ENCODE measurements at places on chromosomes 2 and 18.

DNA sequence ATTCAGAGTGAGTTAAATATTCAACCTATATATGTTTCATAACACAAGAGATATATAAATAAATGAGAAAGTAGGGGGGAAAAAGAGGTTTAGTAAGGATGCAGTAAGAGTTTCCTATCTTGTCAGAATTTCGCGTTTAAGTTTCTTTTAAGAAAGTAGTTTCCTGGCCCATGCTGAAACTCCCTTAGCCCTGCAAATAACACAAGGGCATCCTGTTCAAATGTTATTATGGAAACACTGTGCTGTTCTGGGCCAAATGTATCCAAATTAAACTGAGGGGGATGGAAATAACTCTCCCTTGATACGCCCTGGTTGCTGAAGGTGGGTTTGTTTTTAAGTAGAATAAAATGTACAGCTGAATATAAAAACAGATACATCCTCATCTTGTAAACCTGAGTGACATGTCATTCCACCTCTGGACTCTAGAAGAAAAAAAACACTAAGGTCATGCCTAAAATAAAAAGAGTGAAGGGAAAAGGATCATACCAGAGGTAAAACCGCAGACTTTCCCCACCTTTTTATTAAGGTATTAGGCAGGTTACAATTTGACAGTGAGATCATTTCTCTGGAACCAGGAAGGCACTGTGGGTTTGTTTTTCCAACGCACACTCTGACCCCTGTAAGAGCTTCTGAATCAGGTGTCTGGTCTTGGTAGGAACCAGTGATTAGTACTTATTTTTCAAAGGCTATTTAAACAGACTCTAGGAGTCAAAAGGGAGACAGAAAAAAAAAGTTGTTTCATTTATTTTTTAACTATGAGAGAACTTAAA lies 16.7 kb downstream of the BCL2 start:
- no peak for DNase-seq

GRCh38 chr2:52117299-52117698 lies 1085.4 kb upstream of the NRXN1 start:
- no peak for DNase-seq

DNA sequence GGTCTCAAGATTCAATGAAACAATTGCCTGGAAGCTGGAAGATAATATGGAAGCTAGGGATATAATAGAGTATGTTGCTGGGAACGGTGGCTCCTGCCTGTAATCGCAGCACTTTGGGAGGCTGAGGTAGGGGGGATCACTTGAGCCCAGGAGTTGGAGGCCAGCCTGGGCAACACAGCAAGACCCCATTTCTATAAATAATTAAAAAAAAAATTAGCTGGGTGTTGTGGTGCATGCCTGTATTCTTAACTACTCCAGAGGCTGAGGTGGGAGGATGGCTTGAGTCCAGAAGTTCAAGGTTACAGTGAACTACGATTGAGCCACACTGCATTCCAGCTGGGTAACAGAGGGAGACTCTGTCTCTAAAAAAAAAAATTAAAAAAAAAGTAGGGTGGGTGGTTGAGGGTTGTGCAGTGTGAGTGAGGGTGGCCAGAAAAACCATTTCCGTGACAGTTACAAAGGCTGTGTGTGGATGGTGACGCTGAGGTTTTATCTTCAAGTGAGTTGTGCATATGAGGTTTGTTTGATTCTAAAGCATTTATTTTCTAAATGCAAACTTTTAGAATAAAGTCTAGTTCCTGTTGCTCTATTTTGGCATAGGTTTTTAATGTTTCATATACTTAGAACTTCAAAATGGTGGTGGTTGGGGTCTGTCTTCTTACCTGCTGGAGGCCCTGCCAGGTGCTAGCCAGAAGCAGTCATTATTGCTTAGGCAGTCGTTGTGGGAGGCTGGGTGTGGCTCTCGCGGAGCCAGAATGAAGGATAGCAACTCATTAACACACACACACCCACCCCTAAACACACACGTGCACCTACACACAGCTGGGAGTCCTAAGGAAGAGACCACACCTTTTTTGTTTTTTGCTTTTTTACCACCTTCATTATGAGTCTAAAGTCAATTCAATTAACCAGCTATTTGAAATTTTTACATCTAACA lies 4.7 kb upstream of the IL1R2 start:
- DNase-seq, result no peak

- no peak for DNase-seq
Observed at GRCh38 chr2:26704441-26704977, 12.0 kb downstream of the KCNK3 start.
